Activated effector memory CD4-positive, alpha-beta T cell treated with anti-CD3 and anti-CD28 coated beads, Interleukin-2, amount 50 U/mL, for 16 hours (primary cell): ENCODE measurements at places on chromosomes 13 and 19.

DNA sequence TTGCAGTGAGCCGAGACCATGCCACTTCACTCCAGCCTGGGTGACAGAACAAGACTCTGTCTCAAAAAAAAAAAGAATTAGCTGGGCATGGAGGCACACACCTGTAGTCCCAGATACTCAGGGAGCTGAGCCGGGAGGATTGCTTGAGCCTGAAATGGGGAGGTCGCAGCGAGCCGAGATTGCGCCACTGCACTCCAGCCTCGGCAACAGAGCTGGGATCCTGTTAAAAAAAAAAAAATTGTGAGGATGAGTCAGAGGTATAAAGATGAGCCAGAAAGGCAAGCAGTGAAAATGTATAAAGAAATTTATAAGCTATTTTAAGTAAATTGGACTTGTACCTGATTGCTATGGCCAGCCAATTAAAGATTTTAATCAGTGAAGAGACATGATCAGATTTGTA, 21.1 kb downstream of the KBTBD6 start:
- no peak for DNase-seq

DNA sequence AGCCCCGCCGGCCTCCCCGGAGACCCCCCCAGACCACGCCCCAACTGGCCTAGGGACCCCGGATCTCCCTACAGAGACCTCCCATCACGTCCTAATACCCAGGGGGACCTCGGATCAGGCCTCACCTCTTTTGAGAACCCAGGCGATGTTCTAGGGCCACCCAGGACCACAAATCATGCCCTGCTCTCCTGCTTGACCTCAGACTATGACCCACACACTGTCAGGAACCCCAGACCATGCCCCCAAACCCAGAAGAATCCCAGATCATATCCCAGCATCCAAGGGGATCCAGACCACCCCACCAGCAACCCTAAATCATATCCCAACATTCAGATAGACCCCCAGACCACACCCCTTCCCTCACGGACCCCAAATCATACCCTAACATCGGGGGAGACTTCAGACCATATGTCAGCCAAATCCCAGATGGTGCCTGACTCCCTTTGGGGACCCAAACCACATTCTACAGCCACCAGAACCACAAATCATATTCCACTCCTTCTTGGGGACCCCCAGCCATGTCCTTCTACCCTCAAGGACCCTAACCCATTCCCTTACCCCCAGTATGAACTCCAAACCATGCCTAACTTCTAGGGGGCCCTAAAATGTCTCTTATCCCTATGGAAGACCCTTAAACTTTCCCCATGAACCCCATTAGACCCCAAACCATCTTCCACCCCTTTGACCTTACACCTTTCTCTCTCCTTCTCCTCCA, 611 bp upstream of the LRFN1 start:
- no peak for DNase-seq

DNA sequence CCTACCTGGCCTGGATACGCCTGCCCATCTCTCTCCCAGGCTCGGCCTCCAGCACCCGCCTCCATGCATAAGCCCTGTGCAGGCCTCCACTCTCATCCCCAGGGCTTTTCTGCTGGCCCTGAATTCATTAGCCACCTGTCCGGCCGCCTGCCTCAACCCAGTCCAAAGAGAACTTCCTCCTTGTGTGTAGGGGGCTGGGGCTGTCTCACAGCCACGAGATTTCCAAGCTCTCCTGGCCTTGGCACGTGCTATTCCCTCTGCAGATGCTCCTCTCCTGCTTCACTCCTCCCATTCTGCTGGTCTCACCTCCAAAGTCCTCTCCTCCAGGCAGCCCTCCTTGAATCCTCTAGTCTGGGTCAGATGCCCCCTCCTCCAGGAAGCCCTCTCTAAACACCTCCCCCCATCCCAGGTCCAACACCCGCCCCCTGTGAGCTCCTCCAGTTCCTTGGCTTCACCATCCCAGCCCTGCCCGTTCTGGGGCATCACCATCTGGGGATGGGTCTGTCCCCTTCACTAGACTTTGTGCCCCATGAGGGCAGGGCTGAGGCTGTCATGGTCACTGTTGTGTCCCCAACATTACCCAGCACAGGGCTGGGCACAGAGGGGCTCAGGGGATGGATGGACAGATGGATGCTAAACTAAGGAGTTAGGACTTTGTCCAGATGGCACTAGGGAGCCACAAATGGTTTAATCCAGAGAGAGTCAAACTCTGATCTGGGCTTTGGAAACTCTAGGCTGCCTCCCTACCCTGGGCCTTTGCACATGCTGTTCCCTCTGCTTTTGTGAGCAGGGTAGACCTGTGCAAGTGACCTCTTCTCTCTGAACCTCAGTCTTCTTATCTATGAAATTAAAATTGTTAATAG, 14.8 kb downstream of the MEIS3 start:
- DNase-seq: no peak

GRCh38 chr13:70237131-70237530, 128.9 kb upstream of the KLHL1 start:
- DNase-seq: no peak

DNA sequence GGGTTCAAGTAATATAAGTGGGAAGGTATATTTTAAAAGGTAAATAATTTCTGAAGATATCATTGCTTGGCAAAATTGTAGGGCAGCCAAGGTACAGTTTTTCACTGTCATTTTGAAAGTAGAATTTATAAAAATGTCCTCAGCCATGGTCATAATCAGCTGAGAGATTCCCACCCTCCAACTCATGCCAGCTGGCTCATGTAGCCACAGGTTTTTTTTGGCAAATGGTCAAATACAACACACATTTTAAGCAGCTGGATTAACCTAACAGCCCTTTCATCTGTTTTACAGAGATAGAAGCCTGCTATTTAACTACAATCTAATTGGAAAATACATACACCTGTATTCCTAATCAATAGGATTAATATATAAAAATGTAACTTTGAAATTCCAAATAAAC, 619.2 kb upstream of the SGCG start:
- DNase-seq: no peak

DNA sequence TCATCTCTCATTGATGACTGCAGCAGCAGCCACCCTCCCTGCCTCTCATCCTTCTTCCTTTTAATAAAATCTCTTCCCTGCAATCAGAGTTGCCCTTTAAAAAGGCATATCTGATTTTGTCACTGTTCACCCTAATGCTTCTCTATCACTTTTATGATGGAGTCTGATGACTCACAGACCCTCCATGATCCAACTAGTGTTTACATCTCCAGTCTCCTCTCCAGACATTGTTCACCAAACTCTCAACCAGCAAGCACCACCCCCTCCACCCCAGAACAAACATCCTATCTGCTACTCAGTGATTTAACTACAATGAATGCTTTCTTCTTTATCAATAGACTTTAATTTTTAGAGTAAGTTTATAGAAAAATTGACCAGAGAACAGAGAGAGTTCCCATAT, 59.5 kb downstream of the TNFSF11 start:
- no peak for DNase-seq
